Pulmonary artery endothelial cell (primary cell): ENCODE measurements at places on chromosomes 2 and 18. TPM values are rescaled to one million over a fixed set of nuclear protein-coding genes. Genes with fewer than 3 reads are reported as not detected.

The SRD5A2 gene
- total RNA-seq, result not detected in 2 replicates

GRCh38 chr2:177489719-177490301, 97.2 kb downstream of the AGPS start:
- DNase-seq, result peak; percentile 10

- DNase-seq, result no peak
These were observed 361.9 kb downstream of the CYRIA start for GRCh38 chr2:16303761-16304160.

The C1QL2 gene
- total RNA-seq, result not detected in 2 replicates
